Fibroblast of skin of scalp (primary cell): ENCODE measurements at places on chromosomes 3 and 15.

GRCh38 chr15:79981831-79982455 lies 10.9 kb upstream of the BCL2A1 start:
- no peak for DNase-seq

GRCh38 chr15:77014132-77015081 lies 19.5 kb downstream of the PSTPIP1 start:
- no peak for DNase-seq

DNA sequence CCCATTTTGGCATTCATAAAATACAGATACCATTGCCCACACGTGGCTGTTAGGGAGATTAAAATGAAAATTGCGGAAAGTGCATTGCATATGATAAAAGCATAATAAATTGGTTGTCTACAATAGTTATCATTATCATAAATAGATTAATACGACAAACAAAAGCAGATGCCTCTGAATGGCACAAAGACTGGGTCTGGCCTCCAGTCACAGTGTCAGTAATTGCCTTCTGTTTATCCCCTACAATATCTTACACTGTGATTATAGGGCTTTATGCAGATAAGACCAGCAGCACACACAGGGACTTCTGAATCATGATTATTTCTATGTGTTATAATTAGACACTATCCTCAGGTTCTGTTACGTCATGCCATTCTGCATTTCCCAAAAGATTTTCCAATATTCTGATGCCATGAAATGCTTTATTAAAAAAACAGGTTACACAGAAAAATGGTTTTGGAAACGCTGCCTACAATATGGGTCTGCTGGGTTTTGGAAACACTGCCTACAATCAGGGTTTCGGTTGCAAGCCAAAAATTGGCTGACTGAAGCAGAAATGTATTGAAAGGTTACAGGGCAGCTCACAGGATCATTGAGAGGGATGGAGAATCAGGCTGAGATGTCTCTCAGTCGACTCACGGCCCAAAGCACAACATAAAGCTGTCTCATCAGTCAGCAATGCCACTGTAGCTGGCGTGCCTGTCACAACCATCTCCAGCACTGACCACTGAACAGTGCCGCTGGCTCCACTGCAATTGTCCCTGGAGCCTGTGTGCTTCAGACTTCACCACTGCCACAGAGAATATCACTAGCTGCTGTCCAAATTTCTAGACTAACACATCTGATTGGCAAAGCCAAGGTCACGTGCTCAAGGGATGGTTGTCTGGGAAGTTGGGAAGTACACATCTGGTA lies 248.1 kb downstream of the ERC2 start:
- peak; percentile 65 for DNase-seq

- DNase-seq = no peak
Measured at GRCh38 chr3:17840126-17840525, 97.7 kb upstream of the TBC1D5 start.

DNA sequence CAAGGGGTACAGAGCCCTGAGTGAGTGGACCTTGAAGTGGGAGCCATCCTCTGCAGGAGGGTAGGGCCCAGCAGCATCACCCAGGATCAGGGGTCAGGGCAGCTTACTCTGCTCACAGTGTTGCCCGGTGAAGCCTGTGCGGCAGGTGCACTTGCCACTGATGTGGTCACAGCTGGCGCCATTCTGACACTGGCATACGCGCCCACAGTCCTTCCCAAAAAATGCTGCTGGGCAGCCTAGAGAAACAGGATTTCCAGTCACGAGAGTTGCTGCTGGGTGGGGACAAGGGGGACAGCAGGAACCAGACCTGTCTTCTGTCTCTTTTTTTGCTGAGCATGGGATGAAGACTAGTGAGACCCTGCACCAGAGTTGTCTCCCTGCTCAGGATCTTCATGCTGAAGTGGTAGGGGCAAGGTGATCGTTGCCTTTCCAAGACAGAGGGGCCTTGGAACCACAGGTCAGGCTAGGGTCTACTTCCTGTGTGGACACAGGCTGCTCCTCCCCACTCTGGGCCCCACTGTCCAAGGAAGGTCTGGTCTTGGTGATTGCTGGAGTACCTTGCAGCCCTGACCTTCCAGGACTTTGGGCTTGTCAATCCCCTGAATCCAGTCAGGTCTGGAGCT lies 46.9 kb downstream of the RAB11A start:
- DNase-seq = no peak

DNA sequence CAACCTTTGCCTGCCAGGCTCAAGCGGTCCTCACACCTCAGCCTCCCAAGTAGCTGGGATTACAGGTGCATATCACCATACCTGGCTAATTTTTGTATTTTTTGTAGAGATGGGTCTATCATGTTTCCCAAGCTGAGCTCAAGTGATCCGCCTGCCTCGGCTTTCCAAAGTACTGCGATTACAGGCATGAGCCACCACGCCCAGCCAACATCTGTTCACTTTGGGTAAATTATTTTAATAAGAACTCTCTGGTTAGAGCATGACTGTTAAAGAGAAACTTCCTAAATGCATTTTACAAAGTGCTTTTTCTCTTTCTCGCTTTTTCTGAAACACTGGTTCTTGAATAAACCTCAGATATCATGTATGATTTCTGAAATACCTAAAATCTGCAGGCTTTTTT lies 172.5 kb downstream of the PTPRG start:
- no peak for DNase-seq

DNA sequence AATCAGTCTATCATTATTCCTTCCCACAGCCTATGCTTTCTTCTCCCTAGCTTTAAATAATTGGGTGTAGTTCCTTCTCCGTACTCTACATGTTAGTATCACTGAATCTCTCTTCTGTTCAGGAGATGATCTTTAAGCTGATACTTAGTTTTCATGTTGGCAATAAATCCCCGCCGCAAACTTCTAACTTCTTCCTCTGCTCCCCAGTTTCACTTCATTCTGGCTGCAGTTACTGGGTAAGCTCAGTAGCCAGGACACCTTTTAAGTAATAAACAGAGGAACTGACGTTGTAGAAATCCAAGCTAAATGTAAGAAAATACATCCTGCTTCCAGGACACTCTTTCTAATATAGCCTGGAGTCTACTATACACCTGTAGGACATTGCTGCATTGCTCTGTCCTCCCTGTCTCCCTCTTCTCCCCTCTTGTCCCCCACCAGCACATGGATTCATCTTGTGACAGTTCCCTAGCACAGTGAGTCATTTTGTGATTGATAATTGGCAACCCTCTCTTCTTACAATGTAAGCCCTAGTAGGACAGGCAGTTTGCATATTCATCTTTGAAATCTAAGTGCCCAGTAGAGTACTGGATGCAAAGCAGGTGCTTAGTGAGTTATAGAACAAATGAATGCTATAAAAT lies 598.2 kb downstream of the UNC13C start:
- DNase-seq = no peak

- no peak for DNase-seq
Measured at GRCh38 chr3:129587566-129588210, 18.8 kb downstream of the PLXND1 start.

DNA sequence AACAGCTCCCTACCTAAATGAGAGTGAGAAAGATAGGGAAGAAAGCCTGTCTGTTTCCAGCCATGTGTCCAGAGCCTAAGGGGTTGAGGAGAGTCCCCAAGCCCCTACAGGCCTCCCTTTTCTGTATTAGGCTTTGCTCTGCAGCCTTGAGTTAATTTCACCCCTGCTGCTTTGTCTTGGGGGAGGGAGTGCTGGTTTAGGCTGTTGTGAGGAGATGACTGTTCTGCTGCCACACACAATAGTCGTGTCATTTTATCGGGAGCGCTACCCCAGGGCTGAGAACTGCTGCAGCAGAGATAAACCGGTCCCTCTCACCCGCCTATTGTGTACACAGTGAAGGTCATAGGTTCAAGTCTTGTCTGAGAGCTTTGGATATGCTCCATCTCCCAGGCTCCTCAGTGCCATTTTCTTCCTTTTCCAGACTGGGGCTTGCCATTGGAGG lies 1.4 kb downstream of the ZNF609 start:
- DNase-seq = peak; percentile 36

- no peak for DNase-seq
Measured at GRCh38 chr3:45417930-45418847, 29.8 kb downstream of the LARS2 start.

- no peak for DNase-seq
Measured at GRCh38 chr15:51844747-51845426, 15.4 kb downstream of the TMOD3 start.

GRCh38 chr15:34609102-34610057 lies 25.9 kb upstream of the GOLGA8B start:
- no peak for DNase-seq
